ENCODE measurements at places on chromosomes 3 and 15.

- DNase-seq, result no peak
Observed at GRCh38 chr3:105829229-105829628, 39.6 kb downstream of the CBLB start.

DNA sequence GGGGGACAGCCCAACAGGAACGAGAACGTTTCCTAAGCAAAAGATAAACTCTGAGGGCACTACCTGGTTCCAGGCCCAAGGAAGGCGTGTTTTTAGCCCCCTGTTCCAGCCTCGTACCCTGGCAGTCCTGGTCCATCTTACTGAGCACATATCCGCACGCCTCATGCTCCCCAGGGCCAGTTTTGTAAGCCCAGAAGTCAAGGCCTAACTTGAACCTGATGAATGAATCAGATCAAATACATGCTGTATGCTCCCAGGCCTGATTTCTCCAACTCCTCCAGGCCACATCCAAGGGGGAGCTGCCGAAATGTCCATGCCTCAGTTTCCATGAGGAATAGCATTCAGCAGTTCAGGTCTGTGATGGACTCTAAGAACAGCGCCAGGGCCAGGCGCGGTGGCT lies 14.3 kb upstream of the DOCK3 start:
- no peak for DNase-seq

GRCh38 chr3:179977356-179977755 lies 59.4 kb downstream of the PEX5L start:
- no peak for DNase-seq

DNA sequence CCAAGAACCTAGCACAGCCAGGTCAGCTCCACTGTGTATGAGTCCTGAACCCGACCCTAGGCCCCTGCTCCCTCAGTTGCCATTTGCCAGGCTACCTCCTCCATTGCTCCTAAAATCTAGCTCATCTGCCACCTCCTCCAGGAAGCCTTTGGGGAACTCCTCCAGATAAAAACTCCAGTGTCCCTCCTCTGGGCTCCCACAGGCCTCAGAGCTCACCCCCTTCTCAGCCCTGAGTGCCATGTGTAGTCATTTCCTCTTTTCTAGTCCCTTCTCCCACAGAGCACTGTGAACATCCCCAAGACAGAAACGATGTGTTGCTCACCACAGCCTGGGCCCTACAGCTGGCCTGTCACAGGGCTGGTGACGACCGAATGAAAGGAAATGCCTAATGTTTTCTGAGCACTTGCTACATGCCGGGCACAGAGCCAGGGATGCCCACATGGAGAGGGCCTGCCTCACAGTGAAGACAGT lies 61.0 kb downstream of the IQSEC1 start:
- peak; percentile 25 for DNase-seq

GRCh38 chr15:22228101-22228762 lies 147.9 kb downstream of the OR4M2 start:
- no peak for DNase-seq

All from effector CD4-positive, alpha-beta T cell (primary cell).